ENCODE measurements at places on chromosomes 1 and 21.
A peak's percentile ranks its signal among the peaks of the same experiment; 100 is the strongest.

DNA sequence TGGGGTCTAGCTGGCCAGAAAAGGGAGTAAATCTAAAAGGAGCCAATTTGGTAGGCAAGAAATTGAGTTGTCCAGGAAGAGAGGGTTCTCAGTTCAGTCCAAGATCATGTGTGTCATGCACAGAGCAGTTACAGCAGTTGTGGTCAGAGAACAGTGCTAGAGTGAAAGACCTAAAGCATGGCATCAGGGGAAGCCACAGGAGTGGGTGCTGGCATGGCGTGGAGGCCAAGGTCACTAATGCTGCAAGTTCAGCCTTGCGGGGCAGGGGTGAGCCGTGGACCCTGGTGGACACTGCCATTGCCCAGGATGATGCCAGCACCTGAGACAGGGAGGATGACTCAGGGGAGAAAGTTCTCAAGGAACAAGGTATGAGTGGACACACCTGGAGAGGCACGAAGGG, 16.6 kb upstream of the TMEM125 start:
- no peak for DNase-seq

DNA sequence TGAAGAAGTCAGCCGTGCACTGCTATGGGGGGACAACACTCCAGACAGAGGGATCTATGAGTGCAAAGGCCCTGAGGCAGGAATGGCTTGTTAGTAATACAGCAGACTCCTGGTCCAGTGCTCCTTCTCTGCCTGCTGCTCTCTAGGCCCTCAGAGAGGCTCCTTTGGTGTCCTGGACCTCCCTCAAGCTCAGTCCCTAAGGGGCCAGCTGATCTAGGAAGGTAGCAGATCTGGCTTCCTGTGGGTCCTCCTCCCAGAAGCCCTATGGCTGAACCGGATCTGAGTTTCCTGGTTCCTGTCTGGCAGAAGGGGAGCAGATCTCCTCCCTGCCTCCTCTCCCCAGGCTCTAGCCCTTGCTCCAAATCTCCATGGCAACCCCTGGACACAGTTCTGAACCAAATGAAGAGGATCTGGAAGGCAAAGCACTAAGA, at the start of gene LDLRAD2:
TSS of gene LDLRAD2 (plus strand) at position 391 of the 431 bp plus-strand sequence. CDS start 187 bp downstream, outside the sequence.
- DNase-seq = peak; percentile 50

GRCh38 chr1:10753299-10753698, 43.1 kb downstream of the CASZ1 start:
- no peak for DNase-seq

- no peak for DNase-seq
Measured at GRCh38 chr1:9071554-9072235, 2.3 kb upstream of the SLC2A5 start.

DNA sequence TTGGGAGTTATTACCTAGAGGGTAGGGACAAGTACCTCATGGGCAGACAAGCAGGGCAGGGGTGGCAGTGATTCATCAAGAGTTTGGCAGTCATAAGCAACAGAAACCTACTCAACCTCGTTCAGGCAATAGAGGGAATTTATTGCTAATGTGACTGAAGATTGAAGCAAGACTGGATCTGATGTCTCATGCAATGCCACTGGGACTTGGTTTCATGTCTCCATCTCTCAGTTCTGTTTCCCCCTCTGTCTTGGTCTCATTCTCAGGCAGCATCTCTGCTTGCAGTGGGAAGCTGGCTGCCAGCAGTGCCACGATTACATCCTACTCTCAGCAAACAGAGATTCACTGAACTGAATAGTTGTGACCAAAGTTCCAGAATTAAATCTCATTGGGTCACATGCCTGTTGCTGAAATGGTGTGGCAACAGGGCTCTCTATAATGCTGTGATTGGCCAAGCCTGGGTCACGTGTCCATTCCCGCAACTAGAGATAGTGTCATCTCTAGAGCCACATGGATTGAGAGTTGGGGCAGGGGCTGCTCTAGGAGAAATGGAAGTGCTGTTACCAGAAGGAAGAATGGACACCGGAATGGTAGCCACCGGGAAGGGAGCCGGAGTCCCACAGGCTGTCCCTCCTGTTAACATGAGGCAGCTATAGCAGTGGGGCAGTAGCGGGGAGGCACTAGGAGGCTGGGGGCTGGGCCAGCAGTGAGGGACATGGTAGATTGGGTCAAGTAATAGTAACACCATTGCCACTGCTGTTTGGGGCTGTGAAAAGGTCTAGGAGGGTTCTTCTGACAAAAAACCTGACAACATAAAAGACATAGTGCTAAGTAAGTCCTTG, 3.9 kb upstream of the CDC42 start:
- DNase-seq = peak; percentile 52

DNA sequence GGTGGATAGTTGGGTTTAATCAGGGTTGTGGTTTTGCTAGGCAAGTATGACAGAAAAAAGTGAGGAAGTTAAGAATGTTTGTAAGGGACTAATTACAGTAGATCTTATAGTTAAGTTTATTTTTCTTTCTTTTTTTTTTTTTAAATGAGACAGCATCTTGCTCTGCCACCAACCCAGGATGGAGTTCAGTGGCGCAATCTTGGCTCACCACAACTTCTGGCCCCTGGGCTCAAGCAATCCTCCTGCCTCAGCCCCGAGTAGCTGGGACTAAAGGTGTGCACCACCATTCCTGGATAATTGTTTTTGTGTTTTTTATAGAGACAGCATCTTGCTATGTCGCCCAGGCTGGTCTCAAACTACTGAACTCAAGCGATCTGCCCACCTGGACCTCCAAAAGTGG, 41.7 kb downstream of the EYA3 start:
- DNase-seq = no peak

GRCh38 chr1:2571348-2571747, 15.2 kb downstream of the TNFRSF14 start:
- no peak for DNase-seq

DNA sequence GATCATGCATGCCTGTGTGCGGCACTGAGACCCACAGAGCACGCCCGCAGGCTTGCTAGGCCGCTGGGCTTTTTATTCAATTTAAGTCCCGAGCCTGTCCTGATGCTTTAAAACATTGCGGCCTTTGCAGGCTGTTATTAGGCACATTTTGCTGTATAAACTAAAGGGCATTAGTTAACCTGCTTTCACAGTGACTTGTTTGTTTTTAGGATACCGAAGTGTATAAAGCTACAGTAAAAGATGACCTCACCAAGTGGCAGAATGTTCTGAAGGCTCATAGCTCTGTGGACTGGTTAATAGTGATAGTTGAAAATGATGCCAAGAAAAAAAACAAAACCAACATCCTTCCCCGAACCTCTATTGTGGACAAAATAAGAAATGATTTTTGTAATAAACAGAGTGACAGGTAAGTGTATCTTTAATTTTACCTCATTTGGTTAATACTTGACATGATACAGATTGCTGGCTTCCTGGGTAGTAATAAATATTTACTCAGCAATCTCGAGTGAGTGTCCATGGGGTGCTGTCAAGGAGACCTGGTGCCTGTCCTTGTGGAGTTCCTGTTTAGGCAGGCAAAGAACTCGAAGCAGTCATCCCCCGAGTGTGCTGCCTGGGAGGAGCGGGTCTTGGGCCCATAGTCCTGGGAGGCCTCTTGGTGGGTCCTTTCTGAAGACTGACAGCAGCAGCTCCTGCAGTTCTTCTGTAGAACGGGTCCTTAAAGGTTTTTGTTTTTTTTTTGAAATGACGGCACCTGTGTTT, 40.1 kb downstream of the TRAPPC10 start:
- DNase-seq = peak; percentile 20

DNA sequence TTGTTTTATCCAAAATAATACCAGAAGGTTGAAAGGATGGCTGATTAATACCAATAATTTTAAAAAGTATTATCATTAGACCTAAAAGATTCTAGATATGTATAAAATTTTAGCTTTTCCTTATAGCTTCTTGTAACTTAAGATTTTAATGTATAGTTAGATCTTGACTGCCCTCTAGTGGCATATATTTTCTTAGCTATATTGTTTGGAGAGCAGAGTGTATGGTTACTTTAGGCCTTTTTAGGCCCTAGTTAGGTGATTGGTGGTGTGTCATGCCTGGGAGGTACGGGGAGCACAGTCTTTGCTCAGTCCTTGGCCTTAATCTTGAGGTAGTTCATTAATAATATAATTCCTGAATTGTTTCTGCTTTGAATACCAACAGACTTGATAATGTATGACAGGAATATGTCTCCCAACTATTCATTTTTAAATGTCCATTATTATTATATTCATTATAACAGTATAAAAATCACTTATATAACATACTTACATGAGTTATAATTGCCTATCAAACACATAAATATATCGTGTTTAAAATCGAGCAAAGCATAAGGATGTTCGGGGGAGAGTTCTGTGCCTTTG, 328.4 kb downstream of the ZP4 start:
- peak; percentile 21 for DNase-seq

- peak; percentile 86 for DNase-seq
Measured at GRCh38 chr1:39539252-39539790, 37.3 kb downstream of the PABPC4 start.

- no peak for DNase-seq
Measured at GRCh38 chr1:233215135-233215760, 80.3 kb downstream of the PCNX2 start.

GRCh38 chr1:232166942-232167341, 463.0 kb downstream of the SIPA1L2 start:
- no peak for DNase-seq

GRCh38 chr1:227399152-227399730, 80.9 kb upstream of the CDC42BPA start:
- no peak for DNase-seq

GRCh38 chr1:15492596-15492995, 16.7 kb downstream of the CELA2B start:
- no peak for DNase-seq

DNA sequence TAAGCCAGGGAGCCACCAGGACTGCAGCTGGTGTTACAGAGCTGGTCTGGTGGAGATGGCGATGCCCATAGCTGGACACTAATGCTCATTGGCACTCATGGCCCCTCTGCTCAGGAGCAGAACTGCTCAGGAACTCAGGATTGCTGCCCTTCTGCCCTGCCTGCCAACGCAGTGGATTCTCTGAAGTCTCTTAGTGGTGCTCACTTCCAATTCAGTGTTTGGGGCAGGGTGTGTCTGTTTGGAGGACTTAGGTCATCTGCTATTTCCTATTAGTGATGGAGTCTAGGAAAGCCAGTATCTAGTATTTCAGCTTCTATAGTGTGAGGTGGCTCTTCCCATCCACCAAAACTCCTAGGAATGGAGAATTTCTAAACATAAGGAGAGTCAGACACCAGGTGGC, 29.1 kb downstream of the S100A10 start:
- no peak for DNase-seq

- no peak for DNase-seq
Measured at GRCh38 chr1:44611419-44611818, 62.9 kb downstream of the TMEM53 start.

GRCh38 chr1:179175011-179175841, 54.3 kb downstream of the ABL2 start:
- DNase-seq = peak; percentile 8

- no peak for DNase-seq
Measured at GRCh38 chr1:43056981-43057391, 98.3 kb upstream of the SLC2A1 start.

DNA sequence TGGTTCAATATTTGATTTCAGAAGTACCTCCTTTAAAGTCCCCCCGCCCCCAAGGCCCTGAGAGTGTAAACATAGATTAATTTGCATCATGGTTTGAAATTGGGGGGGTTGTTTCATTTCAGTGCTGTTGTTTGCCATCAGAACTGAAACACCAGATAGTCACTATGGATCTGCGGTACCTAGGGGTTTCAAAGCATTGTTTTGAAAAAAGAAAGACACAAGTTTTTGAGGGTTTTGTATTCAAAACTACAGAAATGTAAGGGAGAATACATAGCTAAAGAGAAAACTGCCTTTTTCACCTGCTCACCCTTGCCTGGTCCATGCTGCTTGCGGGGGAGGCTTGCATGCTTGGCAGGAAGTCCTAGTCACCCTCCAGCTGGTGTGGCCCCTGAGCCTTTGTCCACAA, 59.3 kb downstream of the ACP6 start:
- no peak for DNase-seq

GRCh38 chr1:5822266-5822665, 170.0 kb downstream of the NPHP4 start:
- DNase-seq = no peak

- DNase-seq = no peak
Measured at GRCh38 chr1:162901243-162901642, 40.3 kb upstream of the CCDC190 start.

DNA sequence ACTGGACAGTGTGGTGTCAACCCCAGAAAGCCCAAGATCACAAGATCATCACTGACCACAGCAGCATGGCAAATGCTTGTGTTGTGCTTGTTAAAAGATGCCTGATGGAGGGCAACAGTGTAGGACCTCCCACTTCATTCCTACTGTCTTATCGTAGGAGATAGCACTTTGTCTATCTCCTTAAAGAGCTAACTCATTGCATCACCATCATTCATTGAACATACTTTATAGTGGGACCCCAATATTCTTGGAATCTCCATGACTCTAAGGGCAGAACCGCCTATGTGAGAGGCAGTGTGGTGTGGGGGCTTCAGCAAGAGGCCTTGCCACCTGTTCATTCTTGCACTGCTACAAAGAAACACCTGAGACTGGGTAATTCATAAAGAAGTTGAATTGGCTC, 5.0 kb upstream of the SH2D1B start:
- no peak for DNase-seq

DNA sequence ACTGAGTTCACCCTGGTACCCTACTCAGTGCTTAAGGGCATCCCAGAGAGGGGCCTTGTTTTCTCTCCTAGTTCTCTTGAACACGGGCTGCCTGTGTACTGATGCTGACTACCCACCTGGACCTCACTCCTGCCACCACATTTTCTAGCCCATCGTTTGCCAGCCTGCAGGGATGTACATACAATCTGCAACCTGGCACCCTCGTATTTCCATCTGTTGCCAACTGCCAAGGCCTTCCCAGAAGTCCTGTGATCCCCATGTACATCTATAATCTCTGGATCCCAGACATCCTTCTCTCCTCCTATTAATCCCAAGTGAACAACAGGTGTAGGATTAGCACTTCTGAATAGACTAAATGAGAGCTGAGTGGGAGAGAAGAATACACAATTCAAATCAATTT, 212.0 kb downstream of the SLC45A1 start:
- no peak for DNase-seq

DNA sequence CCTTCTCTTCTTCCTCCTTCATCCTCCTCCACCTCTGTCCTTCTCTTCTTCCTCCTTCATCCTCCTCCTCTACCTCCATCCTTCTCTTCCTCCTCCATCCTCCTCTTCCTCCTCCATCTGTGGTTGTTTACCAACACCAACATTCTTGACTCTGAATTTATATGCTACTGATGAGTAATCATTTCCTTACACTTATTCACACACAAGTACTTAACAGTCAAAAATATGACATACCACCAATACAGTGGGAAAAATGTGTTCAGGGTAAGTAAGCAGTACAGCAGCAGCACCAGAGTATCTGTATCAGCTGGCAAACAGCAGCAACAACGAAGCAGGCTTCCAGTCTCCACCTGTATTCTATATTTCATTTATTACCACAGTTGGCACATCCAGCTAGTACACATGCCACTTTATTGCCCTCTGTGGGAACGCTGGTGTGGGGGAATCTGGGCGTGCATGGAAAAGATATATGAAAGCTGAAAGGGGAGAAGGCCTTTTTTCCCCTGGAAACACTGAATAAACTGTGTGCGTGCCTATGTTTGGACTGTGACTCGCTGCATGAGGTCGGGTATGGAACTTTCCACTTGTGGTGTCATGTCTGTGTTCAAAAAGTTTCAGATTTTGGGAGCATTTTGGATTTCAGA, 16.0 kb downstream of the ADSS2 start:
- peak; percentile 32 for DNase-seq

- DNase-seq = peak; percentile 83
Measured at GRCh38 chr21:41460578-41461527, 34.8 kb downstream of the MX1 start.

Data from AG08396 (cell line).